ENCODE measurements at places on chromosomes 2 and 18.

- DNase-seq = no peak
Observed at GRCh38 chr18:21177822-21178221, 64.2 kb upstream of the GREB1L start.

DNA sequence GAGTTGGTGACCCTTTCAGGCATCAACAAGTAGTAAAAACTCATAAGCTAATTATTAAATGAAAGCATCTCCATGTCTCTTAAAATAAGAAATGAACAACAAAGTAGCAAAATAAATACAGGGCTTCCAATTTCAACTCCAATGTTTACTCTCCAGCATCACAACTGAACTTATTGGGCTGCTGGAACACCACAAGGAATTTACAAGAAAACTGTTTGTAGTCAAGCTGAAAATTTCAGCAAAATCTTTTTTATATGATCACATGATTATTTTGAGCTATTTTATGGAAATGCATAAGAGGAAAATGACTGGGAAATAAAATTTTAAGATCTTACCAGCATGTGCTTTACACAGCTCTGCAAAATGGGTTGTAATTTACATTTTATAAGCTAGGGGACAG is 28.1 kb downstream of the COBLL1 start:
- DNase-seq = no peak

GRCh38 chr2:235024931-235025773 is 73.3 kb downstream of the SH3BP4 start:
- no peak for DNase-seq

- no peak for DNase-seq
Observed at GRCh38 chr18:57431467-57432080, 3.6 kb upstream of the ONECUT2 start.

DNA sequence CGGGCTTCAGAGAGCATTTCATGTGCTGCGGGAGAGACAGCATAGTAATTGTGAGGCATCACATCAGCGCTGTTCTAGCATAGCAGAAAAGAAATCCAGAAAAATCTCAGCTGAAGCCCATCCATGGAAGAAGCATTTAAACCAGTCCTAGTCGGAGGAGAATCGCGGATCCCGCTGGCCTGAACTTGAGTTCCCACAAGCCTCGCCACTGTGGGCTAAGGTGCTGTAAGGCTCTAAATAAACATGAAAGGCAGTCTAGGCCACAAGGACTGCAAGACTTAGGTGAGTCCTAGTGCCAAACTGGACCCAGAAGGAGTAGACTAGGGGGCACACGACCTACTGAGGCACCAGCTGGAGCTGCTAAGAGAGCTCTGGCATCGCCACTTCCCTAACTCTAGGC is 1225.3 kb upstream of the CHAC2 start:
- DNase-seq = no peak

DNA sequence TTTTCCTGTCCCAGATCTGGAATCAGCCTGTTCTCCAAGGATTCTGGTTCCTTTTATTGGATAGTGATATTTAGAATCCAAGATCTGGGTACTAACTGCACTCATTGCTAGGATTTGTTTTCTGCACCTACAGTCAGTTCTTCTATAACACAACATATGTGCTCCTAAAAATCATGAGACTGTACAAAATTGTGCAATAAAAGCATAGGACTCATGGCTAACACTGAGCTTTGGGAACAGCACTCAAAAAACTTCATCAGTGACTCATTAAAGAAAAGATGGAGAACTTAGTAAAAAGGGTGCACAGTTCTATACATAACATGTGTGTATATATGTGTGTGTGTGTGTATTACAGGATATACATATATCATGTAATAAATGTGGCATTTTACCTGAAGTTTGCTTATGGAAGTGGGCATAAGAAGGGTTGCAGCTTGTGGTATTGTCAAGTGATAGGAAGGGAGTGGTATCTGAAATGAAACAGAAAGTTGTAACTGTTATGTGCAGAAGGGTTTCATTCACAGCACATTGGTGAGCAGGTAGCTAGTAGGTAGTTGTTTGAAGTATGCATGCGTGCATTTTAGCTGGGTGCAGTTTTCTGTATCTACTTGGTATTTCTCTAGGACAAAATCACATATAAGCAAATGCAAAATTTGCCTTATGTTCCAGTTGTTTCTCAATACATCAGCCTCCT is 5.9 kb upstream of the SCYGR2 start:
- no peak for DNase-seq
